ENCODE measurements at places on chromosomes 4 and X.
A peak's percentile ranks its signal among the peaks of the same experiment; 100 is the strongest.

- no peak for DNase-seq
Measured at GRCh38 chrX:108071578-108071977, 19.8 kb downstream of the PSMD10 start.

DNA sequence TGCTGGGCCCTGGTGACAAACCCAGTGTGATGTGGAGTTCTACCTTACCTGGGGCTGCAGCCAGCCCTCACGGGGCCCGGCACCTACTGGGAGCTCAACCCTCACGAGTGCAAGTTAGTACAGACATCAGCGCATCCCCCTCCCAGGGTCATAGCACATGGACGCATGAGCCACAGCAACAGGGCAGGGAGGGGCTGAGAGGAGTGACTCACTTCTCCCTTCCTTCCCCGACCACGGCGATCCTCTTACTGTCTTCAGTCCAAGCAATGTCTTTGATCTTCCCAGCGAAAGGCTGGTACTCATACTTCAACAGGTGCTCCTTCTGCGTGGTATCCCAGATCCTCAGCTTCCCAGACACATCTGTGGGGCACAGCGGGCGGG is 17.8 kb downstream of the WDR1 start:
- DNase-seq: peak; percentile 47

DNA sequence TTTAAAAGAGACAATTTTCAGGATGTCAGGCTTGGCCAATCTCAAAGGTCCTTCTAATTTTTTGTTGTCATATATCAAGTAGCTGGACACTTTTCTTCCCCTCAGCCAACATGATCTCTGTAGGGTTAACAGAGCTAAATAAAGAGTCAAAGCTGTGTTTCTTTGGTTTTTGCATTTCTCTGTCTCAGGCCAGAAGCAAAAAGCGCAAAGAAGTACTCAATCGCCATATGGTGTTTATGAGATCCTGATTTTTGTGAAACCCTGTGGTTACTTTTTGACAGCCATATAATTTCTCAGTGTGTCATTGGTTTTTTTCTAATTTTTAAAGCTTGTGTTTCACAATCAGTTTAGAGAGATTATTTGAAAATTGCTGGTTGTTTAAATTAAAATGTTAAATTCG is 111.9 kb downstream of the MAPK10 start:
- DNase-seq: no peak

DNA sequence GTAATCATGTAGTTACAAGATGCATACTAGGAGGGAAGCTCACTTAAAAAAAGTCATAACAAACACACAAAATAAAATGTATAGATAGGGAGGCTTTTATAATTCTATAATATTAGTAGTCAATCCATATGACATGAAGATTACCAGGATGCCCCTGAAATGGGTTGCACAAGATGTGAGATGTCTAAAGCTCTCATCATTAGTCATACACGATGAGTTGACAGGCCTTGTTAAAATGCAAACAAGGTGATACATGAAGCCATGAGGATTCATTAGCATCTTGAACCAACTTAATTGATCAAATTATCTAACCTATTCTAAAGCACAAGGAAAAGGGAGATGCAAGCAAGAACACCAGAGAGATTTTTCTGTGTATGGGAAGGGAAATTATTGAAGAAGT is 470.2 kb downstream of the IQCM start:
- no peak for DNase-seq

DNA sequence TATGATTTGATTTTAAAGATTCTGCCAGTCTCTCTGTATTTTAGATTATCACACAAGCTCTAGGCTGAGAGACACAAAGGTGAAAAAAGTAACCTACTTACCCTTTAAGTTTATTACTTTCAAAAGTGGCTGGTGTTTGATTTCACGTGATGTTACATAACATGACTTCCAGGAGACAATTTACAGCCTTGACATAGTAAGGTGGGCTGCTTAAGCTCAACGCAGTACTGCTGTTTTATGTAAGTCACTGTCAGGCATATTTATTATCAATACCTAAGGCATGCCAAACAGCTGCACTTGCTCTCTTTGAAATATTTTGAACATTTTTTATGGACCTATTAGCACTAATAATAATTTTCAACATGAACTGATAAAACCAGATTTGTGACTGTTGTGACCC is 451.5 kb upstream of the FAM241A start:
- DNase-seq: no peak

DNA sequence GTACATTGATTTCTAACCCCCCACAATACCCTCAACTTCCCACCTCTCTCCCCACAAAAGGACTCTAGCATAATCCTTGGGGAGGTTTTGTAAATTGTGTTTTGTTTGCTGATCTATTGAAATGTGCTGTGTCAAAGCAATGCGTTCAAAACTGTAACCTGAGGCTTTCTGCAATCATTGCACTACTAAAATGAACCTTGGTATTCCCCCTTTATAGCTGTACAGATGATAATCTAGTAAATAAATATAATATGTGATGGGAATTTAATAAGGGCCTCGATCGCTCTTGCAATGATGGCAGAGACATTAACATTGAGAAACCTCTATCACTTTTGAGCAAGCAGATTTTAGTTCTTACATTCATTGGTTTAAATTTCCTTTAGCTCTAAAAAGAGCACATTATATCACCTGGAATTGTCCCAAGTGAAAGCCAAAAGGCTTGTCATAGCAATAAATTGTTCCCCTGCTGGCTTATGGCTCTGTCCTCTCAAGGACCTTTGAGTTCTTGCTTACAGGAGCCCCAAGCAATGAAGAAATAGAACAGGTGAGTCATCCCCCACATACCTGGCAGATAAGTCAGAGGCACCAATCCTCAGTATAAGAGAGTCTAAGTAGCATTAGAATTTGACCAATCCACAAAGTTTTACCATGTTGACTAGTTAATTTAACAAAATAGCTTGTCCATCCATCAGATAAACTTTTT is 18.4 kb upstream of the ACE2 start:
- DNase-seq: no peak

DNA sequence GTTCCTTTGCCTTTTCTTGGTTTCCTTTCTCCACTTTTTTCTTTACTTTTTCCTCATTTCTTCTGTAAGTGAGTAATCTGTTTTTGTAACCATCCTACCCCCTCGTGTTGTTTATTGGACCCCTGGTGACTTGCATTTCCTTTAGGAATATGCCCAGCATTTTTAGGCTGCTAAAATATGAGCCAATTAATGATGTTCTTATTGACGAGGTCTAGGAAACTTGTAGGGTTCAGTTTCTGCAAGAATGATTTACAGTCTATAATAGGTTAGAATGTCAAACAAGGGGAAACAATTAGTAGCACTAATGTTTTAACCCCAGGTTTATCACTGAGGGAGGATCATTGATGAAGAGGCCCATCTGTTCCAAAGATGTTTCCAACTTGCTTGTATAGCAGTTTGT is 79.0 kb downstream of the CPE start:
- no peak for DNase-seq

- no peak for DNase-seq
Measured at GRCh38 chr4:85431156-85431555, 43.8 kb upstream of the ARHGAP24 start.

- no peak for DNase-seq
Measured at GRCh38 chr4:184782731-184783373, 42.9 kb downstream of the ACSL1 start.

- DNase-seq: no peak
Measured at GRCh38 chr4:107065201-107065600, 29.1 kb upstream of the DKK2 start.

DNA sequence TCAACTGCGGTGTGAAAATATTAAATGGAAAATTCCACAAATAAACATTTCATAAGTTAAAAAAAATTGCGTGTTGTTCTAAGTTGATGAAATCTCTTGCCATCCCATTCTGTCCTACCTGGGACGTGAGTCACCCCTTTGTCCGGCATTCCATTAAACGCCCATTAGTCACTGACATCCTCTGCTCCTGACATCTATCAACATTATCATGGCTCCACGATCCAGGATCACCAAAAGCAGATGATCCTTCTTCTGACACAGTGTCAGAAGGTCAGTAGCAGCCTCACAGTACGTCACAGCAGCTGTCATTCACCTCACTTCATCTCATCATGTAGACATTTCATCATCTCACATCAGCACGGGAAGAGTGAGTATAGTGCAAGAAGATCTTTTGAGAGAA is 125.7 kb downstream of the ZNF827 start:
- no peak for DNase-seq

GRCh38 chrX:2552621-2553201 is 51.9 kb upstream of the DHRSX start:
- DNase-seq: no peak

- DNase-seq: no peak
Measured at GRCh38 chrX:136262243-136262642, 11.0 kb upstream of the MAP7D3 start.
